DMS53 (cell line): ENCODE measurements at places on chromosomes 12 and 14.

DNA sequence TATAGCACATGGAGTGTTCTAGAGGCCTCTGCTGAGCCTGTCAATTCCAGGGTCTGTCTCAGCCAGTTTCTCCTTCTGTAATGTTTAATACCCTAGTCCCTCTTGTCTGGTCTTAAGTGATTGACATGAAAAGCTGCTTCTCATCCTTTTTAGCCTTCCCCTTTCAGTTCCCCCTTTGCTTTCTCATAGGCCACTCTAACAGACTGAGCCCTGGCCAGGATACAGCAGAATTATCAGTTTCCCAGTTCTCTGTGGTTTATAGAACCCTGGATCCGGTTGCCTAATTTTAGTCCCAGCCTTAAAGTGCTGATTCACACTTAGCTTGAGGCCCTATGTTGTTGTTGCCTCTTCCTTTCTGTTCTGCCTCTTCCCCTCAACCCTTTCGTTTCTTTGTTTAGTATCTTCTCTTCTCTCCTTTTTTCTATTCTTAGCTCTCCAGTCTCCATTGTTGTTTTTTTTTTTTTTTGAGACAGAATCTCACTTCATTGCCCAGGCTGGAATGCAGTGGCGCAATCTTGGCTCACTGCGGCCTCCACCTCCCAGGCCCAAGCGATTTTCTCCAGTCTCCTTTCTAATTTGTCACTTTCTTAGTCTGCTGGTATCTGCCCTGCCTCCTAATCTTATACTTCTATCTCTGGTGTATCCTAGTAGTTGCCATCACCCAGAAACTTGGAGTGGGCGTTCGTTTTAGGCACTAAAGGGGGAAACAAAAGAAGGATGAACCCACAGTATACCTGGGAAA lies 2.9 kb upstream of the BIN2 start:
- no peak for DNase-seq

GRCh38 chr14:91154851-91155625 lies 41.2 kb downstream of the DGLUCY start:
- DNase-seq, result peak; percentile 56

DNA sequence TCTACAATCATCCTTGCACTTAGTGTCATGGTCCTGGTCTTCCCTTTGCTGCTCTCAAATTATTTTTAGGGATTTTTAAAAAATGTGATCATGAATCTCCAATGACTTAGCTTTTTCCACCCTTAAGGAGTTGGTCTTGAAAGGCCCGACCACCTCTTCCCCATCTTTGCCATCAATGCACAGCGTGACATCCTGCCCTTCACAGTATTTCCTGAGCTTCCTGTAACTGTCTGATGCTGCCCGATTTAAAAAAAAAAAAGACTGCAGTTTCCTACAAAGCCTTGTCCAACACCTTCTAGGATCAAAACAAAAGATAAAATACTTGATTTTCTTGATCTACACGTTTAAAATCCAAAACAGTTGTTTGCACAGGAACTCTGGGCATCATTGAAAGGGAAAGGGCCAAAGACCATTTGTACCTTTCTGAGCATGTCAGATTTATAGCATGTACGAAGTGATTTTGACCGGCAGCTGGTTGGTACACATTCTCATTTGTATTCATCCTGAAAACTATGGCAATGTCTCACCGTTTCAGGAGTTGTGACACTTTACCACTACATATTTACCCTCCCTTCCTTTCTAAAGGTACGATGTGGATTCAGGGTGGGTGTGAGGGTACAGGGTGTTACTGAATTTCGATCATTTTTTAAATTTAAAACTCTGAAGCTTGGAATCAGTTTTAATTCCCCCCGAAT lies 7.4 kb upstream of the ELK3 start:
- no peak for DNase-seq

GRCh38 chr14:58540749-58541632 lies 96.8 kb upstream of the DACT1 start:
- DNase-seq, result no peak

DNA sequence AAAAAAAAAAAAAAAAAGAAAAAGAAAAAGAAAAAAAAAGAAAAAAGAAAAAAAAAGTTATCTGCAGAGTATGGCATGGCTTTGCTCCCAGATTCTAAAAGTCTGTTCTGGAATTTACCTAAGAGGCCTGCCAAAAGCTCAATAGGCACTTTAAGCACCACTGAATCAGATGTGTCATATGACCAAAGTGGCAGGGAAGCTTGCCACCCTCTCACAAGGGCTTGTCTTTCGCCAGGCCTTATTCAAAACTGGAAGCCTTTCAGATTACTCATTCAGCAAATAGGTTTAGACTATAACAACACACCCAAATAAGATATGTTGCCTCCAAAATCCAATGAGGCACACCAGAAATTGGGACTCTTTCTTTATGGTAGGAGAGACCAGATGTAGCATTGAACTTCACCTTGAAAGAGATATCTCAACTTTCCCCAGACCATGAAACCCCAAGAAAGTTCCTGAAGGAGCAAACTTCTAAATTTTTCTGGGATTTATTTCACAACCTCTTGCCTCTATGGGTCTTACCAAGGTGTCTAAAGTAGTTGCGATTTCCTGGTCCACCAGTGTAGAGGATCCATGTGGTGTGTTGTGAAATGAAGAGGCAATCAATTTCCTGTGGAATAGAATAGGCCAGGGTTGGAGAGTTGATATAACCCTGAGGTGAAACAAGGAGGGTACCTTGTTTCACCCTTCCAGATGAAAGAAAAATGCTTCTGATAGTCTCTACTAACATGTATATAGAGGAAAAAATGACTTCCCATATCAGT lies 218.8 kb downstream of the DAD1 start:
- no peak for DNase-seq

GRCh38 chr12:115468087-115468510 lies 784.1 kb upstream of the TBX3 start:
- no peak for DNase-seq

DNA sequence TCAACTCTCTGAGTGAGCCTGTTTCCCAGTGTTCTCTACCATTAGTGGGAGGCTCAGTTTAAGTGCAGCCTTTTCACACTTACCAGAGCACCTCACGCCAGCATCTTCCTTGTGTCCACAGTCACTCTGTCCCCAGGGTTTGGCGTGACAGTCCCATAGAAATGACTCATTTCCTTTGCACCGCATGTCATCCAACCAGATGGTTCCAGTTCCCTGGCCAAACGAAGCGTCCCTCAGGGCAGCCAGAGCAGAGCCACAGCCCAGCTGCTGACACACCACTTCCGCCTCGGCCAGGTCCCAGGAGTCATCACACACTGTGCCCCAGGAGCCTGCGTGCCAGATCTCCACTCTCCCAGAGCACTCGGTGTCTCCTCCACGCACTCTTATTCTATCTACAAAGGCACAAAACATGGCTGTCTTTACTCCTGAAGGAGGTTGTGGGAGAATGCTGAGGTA lies 65.4 kb downstream of the ACSM4 start:
- DNase-seq, result peak; percentile 98

- DNase-seq, result no peak
Observed at GRCh38 chr12:47281667-47282171, 202.0 kb upstream of the AMIGO2 start.

- no peak for DNase-seq
Observed at GRCh38 chr12:91721023-91721422, 424.6 kb downstream of the BTG1 start.

DNA sequence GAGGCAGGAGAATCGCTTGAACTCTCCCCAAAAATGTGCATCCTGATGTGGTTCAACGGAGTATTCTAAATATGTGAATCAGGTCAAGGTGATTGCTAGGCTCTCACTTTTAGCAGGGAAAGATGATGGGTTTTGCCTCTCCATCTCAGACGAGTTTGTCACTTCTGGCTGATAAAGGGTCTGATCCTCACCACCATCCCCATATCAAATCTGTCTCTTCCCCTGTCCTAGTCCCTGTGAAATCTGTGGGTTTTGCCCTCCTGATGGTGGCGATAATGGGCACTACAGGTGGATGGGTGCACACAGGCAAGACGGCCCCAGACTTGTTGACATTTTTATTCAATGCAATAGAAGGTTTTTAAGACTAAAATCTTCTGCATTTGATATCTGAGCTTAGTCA lies 384.6 kb downstream of the GLT1D1 start:
- DNase-seq, result peak; percentile 5

- no peak for DNase-seq
Observed at GRCh38 chr12:28708918-28709371, 440.1 kb upstream of the FAR2 start.

GRCh38 chr14:81209167-81209836 lies 11.5 kb downstream of the GTF2A1 start:
- no peak for DNase-seq

DNA sequence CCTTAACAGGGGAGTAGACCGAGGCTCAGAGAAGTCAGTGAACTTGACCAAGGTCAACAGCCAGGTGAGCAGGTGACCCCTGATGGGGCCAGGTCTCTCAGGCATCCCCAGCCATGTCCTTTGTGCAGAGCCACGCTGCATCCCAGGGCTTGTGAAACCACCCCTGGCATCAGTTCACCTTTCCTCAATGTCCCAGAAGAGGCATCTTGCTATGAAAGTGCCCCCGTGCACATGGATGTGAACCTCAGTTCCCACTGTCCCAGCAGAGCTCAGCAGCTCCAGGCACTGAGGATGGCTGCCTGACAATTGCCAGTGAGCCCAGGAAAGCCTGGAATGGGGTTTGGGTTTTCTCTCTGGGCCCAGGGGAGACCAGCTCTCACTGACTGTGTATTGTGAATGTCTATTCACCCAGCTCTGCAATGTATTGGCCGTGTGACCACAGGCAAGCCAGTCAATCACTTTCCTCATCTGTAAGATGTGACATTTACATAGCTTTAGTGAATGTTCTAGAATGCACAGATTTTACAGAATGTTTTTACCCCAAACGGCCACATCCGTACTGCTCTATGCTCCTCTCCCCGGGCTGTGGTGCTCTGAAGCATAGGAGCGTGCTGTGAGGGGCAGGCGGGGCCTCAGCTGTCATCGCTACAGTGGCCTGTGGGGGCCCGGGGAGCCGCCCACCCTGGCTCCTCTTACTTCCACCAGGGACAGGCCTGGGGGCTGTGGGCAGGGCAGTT lies 4.9 kb downstream of the CACNA2D4 start:
- no peak for DNase-seq

- peak; percentile 66 for DNase-seq
Observed at GRCh38 chr12:7642876-7643309, 22.8 kb downstream of the APOBEC1 start.

DNA sequence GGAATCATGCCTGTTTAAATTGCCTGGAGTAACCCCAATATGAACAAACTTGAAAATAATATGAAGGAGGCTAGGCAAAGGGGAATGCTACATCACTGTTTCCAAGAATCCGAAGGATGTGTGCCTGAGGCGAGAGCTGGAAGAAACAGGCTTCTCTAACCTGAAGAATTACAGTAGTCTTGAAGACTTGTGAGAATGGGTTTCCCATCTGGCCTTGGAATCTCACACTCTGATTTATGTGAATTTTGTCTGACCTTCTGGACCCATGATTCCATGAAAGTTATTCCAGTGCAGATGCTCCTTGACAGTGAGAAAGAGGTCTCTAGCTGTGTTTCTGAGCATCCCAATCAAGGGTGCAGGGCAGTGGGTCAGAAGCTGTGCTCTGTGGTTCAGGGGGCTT lies 122.1 kb upstream of the PARP11 start:
- no peak for DNase-seq

DNA sequence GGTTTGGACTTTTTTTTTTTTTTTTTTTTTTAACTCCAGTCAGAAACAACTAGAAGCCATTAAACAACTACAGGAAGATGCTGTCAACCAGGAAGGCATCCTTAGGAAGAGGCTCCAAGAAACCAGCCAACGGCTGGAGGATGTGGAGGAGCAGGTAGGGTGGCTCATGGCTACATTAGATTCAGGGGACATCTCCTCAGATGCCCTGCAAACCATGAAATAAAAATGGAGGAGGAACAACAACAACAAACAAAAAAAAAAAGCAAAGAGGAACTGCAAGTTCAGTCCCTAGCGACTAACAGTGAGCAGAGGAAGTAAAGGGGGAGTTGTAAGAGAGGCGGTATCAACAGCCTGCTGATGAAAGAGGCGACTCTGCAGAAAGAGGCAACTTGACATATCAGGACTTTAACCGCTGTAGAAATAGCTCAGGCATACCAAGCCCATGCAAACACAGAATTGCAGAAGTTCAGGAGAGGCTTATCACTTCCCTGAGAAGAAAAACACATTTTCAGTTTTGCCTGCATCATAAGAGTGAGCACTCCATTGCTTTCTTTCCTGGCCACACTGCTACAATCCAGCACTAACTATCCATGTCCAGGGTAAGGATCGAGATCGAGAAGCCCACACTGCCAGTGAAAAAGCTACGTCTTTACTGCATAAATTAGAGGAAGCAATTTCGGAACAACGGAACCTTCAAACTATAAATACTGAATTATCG lies 103.5 kb upstream of the BCAT1 start:
- no peak for DNase-seq

DNA sequence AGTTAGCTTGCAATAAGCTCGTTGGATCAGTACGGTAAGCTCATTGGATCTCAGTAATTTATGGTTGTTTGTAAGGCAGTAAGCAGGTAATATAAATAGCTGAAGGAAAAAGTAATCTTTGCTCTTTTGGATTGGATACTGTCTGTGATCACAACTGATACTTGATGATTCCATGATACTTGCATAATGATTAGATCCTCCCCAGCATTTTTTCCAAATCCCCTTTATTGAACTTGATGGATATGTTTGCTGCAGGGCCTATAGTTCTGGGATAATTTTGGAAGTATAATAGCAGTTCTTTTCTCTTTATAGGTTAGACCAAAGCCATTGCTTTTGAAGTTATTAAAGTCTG lies 5.2 kb downstream of the MDM2 start:
- DNase-seq, result no peak

DNA sequence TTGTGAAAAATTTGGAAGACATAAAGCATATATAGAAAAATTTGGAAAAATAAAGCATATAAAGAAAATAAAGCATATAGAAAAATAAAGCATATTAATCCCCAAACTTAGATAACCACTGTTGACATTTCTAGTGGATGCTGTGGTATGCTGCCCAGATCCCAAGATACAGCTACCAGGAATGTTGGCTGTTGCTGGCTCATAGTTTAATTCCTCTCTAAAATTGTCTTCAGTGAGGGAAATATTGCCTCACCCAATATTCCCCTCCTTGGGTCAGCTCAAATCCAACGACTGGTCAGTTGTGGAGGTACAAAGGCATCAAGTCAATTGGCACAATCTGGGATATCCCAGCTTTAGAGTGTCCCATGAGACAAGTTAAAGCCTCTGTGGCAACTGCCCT lies 10.1 kb upstream of the KICS2 start:
- no peak for DNase-seq

GRCh38 chr12:19988001-19988400 lies 380.3 kb upstream of the PDE3A start:
- DNase-seq, result no peak

- DNase-seq, result no peak
Observed at GRCh38 chr14:44988694-44989093, 26.7 kb downstream of the TOGARAM1 start.

GRCh38 chr14:54002653-54003052 lies 46.0 kb upstream of the BMP4 start:
- DNase-seq, result peak; percentile 36
